Effector memory CD4-positive, alpha-beta T cell (primary cell): ENCODE measurements at places on chromosomes 16 and 17.

GRCh38 chr16:637081-638018 lies 1.2 kb upstream of the METTL26 start:
- DNase-seq: peak; percentile 83

DNA sequence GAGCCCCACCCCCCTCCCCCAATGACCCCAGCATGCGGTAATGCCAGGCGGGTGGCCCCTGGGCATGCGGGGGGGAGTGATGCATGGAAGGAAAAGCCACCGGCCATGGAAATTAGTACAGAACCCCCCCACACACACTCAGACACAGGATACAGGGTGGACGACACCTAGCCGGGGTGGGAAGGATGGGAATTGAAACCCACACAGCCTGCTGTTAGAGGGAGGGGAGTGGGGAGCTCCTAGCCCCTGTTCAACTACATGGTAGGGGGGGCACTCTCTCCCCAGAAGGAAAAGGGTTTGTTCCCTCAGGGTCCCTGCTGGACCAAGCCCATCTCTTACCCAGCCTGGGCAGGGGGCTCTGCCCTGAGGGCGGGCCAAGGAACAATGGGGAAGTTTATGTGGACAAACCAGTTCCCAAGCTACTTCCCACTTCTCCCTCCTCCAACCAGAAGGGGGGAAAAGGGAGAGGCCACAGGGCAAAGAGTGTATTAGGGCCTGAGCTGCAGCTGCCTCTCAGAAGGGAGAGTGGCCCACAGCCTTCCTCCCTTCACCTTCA lies 5.2 kb downstream of the TMUB2 start:
- DNase-seq: no peak

DNA sequence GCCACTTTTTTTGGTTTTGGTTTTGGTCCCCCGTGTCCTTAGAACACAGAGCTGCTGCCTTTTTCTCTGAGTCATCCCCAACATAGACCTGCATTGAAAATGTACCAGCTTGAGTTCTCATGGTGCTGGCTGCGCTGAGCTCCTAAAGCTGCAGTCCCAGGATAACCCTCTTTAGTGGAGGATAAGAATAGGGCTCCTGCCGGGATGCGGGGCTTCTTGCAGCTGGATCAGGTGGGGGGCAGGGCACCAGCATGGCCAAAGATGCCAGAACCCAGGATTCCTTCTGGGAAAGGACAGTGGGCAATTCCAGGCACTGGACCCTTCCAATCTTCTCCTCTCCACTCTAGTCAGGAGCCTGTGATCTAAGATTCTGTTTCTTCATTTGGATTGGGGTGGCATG lies 8.3 kb upstream of the CLUH start:
- DNase-seq: no peak

DNA sequence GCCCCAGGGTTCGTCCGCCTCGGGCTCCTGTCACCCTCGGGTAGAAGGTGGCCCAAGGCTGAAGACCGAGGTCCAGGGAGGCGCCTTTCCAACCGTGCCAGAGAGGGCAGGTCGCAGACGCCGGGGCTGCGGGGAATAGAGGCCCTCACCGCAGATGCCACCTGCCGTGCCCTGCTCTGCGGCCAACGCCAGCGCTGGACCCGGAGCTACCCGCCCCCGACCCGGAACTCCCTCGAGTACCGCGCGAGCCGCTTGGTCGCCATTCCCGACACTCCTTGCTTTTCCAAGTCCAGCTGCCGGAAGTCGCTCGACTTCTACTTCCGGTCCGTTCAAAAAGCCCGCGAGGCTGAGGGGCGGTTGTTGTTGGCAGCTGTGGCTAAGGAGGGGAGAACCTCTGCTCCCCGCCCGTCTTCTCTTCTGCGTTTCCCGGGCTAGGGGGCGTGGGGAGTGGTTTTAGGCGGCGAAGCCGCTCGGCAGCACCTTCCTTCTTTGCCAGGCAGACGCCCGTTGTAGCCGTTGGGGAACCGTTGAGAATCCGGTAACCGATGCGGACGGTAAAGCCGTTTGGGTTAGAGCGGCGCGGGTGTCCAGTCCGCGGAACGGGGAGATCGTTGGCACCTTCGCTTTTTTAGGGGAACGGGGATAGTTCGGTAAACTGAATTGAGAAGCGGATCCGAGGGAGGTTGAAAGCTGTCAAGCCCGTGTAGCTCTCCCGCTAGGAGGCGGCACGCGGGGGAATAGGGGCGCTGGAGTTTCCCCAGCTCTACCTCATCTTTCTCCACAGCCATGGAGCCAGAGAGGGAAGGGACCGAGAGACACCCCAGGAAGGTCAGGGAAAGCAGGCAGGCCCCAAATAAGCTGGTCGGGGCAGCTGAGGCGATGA lies at the start of the genes ERI2 and REXO5:
TSS of gene ERI2 (minus strand) at position 305 of the 883 bp plus-strand sequence. CDS start at position 263, 42 bp downstream.
TSS of gene REXO5 (plus strand) at position 360 of the 883 bp plus-strand sequence. CDS start at position 787, 427 bp downstream.
- peak; percentile 50 for DNase-seq

GRCh38 chr17:68102318-68102758 lies 66.8 kb downstream of the KPNA2 start:
- peak; percentile 16 for DNase-seq

DNA sequence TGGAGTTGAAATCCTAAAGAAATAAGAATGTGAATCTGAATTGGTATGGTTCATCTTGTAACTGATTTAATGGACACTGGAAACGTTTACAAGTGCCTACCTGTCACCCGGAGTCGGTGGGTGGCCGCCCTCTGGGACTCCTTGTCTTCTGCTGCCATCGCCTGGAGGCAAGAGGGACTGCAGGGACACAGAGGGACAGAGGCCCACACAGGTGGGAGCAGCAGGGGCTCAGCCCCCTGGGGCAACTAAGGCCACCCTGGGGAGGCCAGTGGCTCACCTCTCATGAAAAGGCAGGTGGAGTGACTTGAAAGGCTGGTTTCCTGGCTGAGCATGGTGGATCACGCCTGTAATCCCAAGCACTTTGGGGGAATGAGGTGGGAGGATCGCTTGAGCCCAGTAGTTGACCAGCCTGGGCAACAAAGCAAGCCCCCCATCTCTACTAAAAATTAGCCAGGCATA lies 23.2 kb downstream of the TMEM92 start:
- DNase-seq: peak; percentile 65
